ENCODE measurements at places on chromosomes 1 and 21.

- no peak for DNase-seq
Measured at GRCh38 chr1:197440715-197441114, 172.7 kb downstream of the CRB1 start.

GRCh38 chr1:244089561-244089960 lies 38.5 kb downstream of the ZBTB18 start:
- no peak for DNase-seq

DNA sequence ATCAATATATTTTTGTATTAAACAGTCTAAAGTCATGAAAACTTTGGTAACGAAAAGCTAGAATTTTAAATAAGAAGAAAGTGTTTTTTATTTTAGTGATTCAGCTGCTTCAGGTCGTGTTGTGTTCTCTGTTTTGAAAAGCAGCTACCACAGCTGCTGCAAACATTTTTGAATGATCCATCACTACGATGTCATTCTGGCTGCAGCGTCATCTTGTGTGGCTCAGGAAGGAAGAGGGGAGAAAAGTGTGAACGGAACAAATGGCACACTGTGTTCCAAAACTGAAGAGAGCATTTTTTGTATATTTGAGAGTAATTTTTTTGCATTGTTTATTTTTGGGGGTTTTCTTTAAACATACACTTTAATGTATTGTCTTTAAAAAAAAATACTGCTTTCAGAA lies 323.0 kb upstream of the ADGRL2 start:
- DNase-seq, result no peak

GRCh38 chr1:155889566-155889965 lies 21.6 kb downstream of the RIT1 start:
- DNase-seq, result no peak

- DNase-seq, result no peak
Measured at GRCh38 chr1:45880930-45881329, 77.5 kb downstream of the MAST2 start.

GRCh38 chr1:38241594-38242334 lies 195.2 kb upstream of the POU3F1 start:
- DNase-seq, result no peak

GRCh38 chr1:200337831-200338230 lies 72.0 kb downstream of the ZNF281 start:
- DNase-seq, result no peak

DNA sequence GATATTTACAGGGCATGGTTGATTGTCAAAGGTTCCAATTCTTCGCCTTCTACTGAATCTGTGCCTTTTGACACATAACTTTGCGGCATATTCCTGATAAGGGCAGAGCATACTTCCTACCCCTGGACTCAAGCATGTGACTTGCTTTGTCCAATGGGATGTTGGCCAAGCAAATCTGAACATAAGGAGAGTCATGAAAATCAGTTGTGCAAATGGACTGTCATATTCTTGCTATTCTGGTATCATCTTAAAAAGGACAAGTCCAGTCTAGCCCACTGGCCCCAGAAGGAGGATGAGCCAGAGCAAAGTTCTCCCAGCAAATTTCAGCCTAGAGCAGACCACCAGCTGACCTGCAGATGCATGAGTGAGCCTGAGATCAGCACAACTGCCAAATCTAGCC lies 41.0 kb upstream of the MUTYH start:
- DNase-seq, result no peak

DNA sequence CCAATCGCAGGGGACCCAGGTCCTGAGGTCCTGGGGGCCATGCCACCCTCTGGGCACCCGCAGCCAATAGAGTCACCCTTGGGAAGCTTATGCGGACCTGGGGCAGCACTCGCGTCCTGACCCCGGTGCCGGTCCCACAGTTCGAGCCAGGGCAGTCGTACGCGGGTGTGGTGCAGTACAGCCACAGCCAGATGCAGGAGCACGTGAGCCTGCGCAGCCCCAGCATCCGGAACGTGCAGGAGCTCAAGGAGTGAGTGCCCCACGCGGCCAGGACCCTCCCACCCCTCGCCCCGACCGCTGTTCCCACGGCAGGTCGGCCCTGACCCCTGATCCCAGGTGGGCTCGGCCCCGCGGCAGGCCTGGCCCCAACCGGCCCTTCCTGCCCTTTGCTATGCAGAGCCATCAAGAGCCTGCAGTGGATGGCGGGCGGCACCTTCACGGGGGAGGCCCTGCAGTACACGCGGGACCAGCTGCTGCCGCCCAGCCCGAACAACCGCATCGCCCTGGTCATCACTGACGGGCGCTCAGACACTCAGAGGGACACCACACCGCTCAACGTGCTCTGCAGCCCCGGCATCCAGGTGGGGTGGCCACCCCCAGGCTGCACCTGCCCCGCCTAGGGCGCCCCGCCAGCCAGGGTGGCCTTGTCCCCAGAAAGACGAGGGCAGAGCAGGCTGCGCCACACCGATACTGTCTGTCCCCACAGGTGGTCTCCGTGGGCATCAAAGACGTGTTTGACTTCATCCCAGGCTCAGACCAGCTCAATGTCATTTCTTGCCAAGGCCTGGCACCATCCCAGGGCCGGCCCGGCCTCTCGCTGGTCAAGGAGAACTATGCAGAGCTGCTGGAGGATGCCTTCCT lies 20.5 kb downstream of the COL6A1 start:
- no peak for DNase-seq

DNA sequence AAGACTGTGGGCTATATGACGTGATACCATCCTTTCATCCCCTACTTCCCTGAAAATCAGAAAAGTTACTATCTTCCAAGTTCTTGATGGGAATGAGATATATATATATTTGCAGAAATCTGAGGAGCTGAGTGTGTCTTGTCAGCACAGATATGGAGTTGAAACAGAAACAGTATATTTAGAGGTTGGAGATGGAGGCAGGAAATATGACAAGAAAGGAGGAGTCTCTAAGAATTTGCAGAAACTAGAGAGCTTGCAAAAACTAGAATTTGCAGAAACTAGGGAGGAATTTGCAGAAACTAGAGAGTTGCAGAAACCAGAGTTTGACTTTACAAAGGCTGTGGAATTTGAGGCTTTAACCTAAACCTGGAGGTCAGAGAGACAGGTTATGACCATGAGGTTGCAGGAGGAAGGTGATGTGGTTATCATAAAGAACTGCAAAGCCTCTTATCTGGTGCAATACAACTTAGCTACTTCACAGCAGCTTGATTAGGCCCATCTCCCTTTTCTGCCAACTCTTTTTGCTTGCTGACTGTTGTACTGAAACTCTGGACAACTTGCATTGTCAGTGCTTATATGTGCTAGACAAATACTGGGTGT lies 22.3 kb downstream of the XCL2 start:
- no peak for DNase-seq

GRCh38 chr1:212479188-212479587 lies 46.5 kb downstream of the NENF start:
- DNase-seq, result no peak

DNA sequence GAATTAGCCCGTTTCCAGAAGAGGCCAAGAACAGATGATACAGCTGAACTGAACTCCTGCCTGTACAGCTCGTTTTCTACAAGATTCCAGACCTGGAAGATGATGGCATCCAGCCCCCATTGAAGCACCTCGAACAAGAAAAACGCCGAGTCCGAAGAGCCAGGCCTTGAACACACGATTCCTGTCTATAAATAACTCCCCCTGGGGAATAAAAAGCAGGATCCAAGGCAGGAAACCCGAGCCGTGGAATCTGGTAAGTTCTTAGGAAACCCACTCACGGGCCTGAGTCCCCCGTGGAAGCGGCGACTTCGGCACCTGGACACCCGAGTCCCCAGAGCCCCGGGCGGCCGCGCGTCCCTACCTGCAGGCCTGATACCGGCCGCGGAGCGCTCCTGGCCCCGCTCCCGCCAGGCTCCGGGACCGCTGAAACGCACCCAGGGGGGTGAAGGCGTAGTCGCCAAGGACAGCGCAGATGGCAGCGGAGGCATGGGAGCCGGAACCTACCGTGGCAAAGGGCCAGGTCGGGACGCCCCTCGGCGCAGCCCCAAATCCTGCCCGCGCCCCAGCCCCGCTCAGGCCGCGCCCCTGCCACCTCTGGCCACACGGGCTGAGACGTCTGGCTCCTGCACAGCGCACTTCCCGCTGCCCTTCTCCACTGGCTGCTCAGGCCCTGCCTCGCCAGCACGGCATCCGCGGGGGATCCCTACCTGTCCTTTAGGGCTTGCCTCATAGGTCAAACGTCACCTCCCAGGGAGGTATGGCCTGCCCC lies 14.0 kb upstream of the HLCS start:
- DNase-seq, result no peak

DNA sequence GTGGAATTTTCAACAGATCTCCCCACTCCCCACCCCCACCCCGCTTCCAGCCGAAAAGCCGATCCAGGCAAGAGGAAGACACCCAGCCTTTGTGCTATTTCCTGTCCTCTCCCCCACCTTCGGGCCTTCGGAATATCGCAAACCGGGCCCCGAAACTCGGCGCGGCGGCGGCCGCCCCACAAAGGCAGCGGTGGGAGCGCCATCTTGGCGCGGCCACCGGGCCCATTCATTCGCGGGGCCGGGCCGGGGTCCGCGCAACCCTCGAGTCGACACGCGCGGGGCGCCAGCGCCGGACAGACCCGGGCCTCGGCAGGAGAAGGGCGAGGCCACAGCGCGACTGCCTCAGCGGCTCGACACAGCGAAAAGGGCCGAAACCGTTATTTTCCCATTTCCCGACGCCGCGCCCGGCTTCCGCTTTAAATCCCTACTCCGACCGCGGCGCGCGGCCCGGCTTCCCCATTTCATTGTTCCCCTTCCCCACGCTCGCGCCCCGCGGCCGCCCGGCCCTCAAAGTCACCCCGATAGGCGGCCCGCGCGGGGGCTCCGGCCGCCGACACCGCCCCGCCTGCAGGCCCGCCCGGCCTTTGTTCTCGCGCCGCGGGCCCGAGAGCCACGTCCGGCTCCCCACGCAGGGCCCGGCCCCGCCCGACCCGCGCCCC lies 911 bp downstream of the GNB1 start:
- DNase-seq, result no peak

DNA sequence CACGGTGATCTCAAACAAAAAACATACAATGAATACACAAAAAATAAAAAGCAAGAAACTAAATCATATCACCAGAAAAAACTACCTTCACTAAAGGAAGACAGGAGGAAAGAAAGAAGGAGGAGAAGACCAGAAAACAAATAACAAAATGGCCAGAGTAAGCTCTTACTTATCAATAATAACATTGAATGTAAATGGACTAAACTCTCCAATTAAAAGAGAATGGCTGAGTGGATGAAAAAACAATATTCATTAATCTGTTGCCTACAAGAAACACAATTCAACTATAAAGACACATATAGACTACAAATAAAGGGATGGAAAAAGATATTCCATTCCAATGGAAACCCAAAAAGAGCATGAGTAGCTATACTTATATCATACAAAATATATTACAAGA lies 27.2 kb downstream of the LRIF1 start:
- DNase-seq, result no peak

DNA sequence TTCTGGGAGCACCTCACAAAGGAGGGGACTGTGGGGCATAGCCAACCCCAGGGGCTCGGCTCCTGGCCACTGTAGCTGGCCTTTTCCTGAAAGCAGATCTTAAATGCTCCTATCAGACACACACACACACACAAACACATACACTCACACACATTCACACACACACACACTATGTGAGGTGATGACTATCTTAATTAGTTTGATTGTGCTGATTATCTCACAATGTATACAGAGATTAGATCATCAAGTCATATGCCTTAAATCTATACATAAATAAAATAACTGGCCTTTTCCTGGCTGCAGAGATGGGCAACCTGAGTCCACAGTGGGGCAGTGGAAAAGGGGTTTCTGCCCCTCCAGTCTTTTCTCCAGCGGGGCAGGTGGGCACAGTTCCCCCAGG lies 27.1 kb downstream of the LGR6 start:
- DNase-seq, result no peak

- no peak for DNase-seq
Measured at GRCh38 chr1:118659646-118660045, 328.5 kb downstream of the TBX15 start.

DNA sequence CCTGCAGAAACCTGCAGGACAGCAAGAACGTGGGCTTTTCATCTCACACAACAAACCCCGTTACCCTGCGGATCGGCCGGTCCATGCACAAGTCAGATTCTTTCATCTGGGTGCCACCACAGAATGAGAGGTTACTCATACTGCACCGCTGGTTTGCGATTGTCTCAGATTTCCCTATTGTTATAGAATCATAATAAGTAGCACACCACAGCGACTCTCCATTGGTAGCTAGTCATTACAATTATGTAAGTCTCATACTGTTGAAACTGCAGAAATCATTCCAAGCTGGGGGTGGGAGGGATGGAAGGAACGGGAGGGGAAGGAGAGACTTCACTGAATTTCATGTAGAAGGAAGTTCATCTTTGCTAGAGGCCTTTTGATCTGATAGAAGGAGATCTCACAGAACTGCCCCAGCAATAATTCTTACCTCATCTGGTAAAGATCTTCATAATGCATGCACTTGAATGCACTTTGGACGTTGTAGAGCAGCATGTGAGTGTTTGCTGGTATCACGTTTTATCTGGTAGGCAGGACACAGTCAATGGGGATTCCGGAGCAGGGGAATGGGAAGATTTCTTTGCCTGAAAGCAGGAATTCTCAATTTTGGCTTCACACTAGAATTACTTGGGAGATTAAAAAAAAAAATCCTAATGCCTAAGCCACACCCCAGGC lies 221.1 kb downstream of the KIF26B start:
- DNase-seq, result no peak

GRCh38 chr1:89286549-89287180 lies 14.0 kb upstream of the GBP5 start:
- DNase-seq, result no peak

DNA sequence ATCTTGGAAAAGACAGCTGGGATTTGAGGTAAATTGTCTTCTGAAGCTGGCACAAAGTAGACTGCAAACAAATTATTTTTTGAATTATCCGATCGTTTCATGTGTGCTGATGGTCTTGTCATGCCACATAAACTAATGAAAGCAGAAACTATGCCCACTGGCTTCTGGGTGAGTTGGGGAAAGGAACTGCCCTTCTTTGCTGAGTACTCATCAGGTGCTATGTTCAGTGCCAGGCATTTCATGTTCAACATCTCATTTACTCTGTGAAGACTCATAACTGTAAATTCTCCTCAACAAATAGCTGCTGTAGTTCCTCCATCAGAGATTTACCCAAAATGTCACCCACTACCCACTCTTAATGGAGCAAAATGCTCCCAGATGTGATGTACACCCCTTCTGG lies 1.2 kb downstream of the TRIT1 start:
- no peak for DNase-seq

DNA sequence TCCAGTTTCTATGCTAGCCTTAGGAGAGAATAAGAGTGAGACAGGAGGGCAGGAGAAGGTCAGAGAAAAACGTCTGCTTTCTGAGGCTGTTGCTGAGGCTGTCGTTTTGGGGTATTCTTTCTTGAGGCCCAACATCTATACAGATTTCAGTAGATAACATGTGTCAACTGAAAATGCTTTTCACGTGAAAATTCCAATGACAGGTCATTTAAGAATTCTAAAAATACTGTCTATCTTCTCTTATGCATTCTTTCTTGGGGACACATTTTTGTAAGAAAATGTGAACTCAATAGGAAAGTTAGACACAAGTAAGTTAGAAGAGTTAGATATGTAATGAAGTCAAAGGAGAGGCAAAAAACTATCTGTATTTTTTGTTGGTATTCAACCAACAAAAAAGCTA lies 150.8 kb downstream of the TGFB2 start:
- DNase-seq, result no peak

- no peak for DNase-seq
Measured at GRCh38 chr1:169201084-169201619, 94.7 kb downstream of the ATP1B1 start.
